Testis (tissue), 5 donors: ENCODE measurements at places on chromosomes 1 and 21. TPM values are rescaled to one million over a fixed set of nuclear protein-coding genes. Genes with fewer than 3 reads are reported as not detected.

DNA sequence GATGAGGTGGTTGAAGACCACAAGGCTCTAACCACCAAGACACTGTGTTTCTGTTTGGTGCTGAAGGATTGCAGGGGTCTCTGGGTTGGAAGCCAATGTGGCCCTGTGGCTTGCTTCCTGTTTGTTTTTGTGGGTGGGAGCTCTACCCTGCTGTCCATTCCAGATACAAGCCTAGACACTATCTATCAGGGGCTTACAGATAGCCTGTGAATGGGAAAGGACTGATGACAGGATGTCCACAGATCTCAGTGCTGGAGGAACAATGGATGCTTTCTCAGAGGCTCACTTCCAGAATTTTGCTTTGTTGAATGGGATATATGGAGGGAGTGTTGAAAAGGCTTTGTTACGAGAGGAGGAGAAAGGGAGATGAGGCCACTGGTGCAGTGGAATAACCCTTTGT is 69.7 kb downstream of the NOS1AP start:
- DNase-seq = no peak
- no peaks in the 10 kb centered on the region for H3K27me3 ChIP-seq
- no peaks in the 10 kb centered on the region for H3K4me1 ChIP-seq
- no peaks in the 10 kb centered on the region for H3K36me3 ChIP-seq

The FGR gene
- total RNA-seq = 10.0 TPM

GRCh38 chr1:93506126-93506525 is 58.2 kb downstream of the FNBP1L start:
- H3K27me3 ChIP-seq = no peaks in the 10 kb centered on the region
- H3K36me3 ChIP-seq = no peaks in the 10 kb centered on the region
- H3K4me3 ChIP-seq = no peak overlapping the region
- DNase-seq = no peak
- no peak overlapping the region for H3K27ac ChIP-seq

The RGS4 gene
- total RNA-seq = 3.5 TPM

DNA sequence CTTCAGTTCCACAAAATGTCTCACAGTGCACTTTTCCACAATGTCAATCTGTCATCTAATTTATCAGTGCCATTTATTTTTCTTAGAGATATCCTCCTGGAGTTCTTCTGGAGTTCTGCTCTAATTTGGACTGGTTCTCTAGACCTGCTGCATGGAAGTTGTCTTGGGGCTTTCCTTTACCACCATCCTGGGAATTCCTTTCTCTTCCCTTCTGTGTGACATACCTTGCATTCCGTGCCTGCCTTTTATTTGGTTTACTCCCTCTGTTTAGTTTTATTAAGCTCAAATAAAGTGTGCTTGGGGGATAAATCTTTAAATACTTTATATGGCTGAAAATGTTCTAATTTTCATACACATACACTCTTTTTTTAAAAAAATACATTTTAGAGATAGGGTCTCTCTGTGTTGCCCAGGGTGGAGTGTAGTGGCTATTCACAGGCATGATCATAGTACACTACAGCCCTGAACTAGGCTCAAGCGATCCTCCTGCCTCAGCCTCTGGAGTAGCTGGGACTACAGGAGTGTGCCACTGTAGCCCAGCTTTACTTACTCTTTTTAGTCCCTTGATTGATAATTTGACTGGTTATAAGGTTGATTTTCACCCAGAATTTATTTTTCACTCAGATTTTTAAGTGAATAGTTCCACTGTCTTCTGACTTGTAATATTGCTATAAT is 14.4 kb downstream of the MTF2 start:
- H3K36me3 ChIP-seq = no peaks in the 10 kb centered on the region
- H3K4me1 ChIP-seq = peaks cover 16% of the 10 kb centered on the region
- H3K4me3 ChIP-seq = no peak overlapping the region
- peak overlapping the region; percentile 47 for H3K27ac ChIP-seq
- no peaks in the 10 kb centered on the region for H3K27me3 ChIP-seq

The EIF4G3 gene
- total RNA-seq = 165 TPM

The DISC1 gene
- 6.8 TPM for total RNA-seq

The NBPF4 gene
- total RNA-seq = 2.5 TPM

DNA sequence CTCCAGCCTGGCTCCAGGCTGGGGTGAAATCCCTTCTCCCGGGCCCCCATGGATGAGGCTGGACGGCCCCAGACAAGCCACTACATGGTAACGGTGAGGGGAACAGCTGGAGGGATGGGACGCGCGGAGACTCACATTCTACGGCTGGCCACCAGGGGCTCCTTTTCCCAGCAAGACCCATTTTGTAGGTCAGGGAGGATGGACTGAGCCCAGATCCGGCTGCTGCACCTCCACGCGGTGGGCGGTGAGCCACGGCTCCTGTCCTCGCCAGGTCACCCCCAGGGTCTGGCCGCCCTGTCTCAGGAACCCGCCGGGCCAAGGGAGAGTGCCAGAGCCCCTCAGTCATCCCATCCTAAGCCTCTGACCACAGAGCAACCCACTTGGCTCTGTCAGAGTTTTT is 75.0 kb upstream of the ACTRT2 start:
- no peak for DNase-seq
- no peaks in the 10 kb centered on the region for H3K36me3 ChIP-seq
- H3K27me3 ChIP-seq = no peaks in the 10 kb centered on the region
- no peak overlapping the region for H3K4me3 ChIP-seq
- H3K27ac ChIP-seq = no peak overlapping the region

The SMIM11 gene
- 13.3 TPM for total RNA-seq

DNA sequence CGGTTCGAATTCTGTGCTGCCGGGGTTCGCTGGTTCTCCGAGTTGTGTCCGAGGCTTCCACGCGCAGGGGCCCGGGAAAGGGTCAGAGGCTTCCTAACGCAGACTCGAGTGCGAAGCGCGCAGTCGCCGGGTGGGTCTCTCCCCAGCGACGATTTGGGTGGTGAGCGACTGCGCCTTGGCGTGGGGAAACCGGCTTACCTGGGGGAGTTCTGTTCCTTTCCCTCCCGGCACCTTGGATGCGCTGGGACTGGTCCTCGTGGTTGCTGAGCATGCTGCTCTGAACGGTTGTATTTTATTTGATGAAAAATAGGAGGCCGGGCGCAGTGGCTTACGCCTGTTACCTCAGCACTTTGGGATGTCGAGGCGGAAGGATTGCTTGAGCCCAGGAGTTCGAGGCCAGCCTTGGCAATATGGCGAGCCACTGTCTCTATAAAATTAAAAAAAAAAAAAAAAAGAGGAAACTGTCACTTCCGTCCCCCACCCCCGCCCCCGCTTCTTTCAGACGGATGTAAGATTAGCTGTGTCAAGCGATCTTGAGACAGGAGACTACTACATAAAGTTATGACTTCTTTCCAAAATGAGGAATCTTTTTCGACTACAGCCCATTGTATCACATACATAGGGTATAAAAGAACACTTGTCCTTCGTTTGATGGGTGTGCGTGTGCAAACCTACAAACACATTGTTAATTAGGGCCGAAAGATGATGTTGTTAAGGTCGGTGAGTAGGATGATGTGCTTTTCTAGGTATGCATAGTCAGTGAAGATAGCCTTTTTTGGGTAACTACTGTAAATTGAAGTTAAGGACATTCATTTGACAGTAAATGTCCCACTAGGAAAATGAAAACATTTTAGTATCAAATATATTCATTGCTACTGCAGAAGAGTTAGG is at the start of gene CCDC18:
TSS of gene CCDC18 (plus strand) at position 2 of the 891 bp plus-strand sequence. CDS start 2,638 bp downstream, outside the sequence.
- peak within 1 kb of the TSS; percentile 99 for H3K4me3 ChIP-seq
- H3K27me3 ChIP-seq = no peaks in the 10 kb centered on the region
- no peaks in the 10 kb centered on the region for H3K36me3 ChIP-seq
- H3K4me1 ChIP-seq = peaks cover 4% of the 10 kb centered on the region
- no peak for DNase-seq

DNA sequence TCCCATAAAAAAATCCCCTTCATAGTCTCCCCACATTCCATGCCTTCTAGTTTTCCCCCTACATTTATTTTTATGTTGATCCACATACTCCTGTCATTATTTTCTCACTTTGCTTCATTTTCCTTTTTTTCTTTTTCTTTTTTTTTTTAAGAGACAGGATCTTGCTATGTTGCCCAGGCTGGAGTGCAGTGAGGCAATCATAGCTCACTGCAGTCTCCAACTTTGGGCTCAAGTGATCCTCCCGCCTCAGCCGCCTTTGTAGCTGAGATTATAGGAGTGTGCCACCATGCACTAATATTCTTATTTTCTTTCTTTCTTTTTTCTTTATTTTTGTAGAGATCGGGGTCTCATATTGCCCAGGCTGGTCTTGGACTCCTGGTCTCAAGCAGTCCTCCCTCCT is 7.8 kb downstream of the RNF2 start:
- no peak overlapping the region for H3K27ac ChIP-seq
- H3K27me3 ChIP-seq = no peaks in the 10 kb centered on the region
- peaks cover 7% of the 10 kb centered on the region for H3K4me1 ChIP-seq

DNA sequence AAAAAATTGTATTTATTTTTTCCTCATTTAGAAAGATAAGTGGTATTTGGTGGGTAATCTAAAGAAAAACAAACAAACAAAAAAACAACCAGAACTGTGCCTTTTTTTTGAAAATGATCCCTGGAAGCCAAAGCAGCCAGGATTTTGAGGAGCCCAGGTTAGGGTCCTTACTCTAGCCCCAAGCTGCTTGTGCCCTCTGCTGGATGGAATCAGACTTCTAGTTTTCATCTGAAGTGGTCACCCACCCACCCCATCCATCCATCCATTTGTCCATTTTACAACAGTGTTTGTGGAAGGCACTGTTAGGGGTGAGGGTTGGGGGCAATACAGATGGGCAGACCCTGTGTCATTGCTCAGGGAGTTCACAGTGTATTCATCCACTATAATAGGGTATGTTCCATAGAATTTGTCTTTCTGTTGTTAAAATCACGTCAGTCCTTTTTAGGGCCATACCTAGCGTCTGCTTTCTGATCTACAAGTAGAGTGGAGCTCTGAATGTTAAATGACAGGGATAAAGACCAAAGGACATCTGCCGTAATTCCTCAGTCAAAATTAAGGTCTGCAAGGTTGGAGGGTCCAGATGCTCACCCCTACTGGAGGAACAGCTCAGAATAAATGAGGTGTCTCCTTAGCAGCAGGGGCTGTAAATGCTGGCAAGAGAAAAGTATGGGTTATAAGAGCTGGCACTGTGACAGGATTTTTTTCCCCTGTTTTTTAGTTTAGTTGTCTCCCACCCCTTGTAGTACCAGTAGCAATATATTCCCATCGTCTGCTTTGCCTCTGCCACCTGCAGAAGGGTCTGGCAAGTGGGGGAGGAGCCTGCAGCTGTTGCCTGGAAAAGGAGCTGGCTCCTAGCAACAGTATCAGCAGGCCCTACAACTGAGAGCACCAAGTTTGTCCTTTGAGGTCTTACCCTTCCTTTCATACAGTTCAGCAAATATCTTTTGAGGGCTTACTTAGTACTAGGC is 3.2 kb downstream of the LRRC42 start:
- no peak for DNase-seq
- H3K27ac ChIP-seq = no peak overlapping the region
- H3K4me1 ChIP-seq = peaks cover 20% of the 10 kb centered on the region
- H3K27me3 ChIP-seq = no peaks in the 10 kb centered on the region

DNA sequence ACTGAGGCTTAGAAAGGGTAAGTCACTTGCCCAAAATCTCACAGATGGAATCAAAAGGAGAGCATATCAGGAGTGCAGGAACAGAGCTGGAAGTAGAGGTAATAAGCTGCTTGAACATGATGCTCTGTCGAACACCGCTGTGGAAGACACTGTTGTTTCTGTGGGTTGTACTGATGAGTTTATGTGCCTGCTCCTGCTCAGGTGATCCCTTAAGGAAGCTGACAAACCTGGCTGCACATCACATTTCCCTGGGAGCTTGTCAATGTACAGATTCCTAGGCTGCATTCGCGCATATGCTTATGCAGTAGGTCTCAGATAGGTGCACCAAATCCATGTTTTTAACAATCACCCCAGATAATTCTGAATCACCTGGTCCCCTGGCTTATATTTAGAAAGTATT is 79.7 kb downstream of the ZNF326 start:
- no peaks in the 10 kb centered on the region for H3K27me3 ChIP-seq
- H3K36me3 ChIP-seq = no peaks in the 10 kb centered on the region
- no peaks in the 10 kb centered on the region for H3K4me1 ChIP-seq
- no peak for DNase-seq

DNA sequence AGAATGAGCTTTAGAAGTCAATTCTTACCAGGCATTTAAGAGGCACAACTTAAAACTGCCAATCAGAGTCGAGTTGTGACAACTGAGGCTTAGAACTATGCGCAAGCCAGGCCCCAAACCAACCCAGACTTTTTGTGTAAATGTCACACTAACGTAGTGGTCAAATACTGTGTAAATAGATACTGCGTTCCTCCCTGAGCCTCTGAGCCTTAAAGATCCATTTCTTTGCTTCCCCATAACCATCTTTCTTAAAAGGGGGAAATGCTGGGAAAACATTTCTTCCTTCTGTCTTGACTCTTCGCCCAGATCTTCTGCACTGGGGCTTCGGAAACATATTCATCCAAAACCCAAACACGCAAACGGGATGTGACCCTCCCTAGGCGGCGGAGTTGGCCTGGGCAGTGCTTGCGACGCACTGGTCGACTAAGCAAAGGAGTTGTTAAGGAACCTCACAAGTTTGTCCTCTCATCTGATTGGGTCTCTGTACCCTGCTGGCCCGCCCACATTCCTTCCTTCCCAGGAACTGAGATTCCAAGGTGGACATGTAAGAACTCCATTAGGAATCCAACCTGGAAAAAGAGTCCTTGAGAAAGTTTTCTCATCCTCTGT is 2.6 kb downstream of the ADAMTS5 start:
- peak; percentile 66 for DNase-seq
- H3K36me3 ChIP-seq = no peaks in the 10 kb centered on the region
- peaks cover 5% of the 10 kb centered on the region for H3K4me1 ChIP-seq
- H3K4me3 ChIP-seq = peak overlapping the region; percentile 68
- peak overlapping the region; percentile 81 for H3K27ac ChIP-seq

The SYT6 gene
- total RNA-seq = 0.43 TPM

GRCh38 chr21:34336756-34337391 is 26.9 kb upstream of the KCNE2 start:
- no peaks in the 10 kb centered on the region for H3K27me3 ChIP-seq
- peak overlapping the region; percentile 45 for H3K27ac ChIP-seq
- H3K4me1 ChIP-seq = peaks cover 12% of the 10 kb centered on the region
- H3K4me3 ChIP-seq = no peak overlapping the region
